ENCODE measurements at places on chromosomes 1 and 21. TPM values are rescaled to one million over a fixed set of nuclear protein-coding genes. Genes with fewer than 3 reads are reported as not detected.

ATP1A4 gene
- total RNA-seq: not detected

KCNJ9 gene
- not detected for total RNA-seq

FCRL1 gene
- not detected for total RNA-seq

NVL gene
- total RNA-seq: 42.7 TPM

CDC42BPA gene
- total RNA-seq: 74.0 TPM

RNU1-2 gene
- total RNA-seq: 2,224 TPM

PPFIA4 gene
- 10.1 TPM for total RNA-seq

SPRR2A gene
- total RNA-seq: not detected

RGSL1 gene
- not detected for total RNA-seq

CELSR2 gene
- total RNA-seq: 3.4 TPM

NTMT2 gene
- not detected for total RNA-seq

DTL gene
- total RNA-seq: 6.9 TPM

PCP4L1 gene
- not detected for total RNA-seq

ZBTB8A gene
- 9.1 TPM for total RNA-seq

C4BPA gene
- not detected for total RNA-seq

CRABP2 gene
- total RNA-seq: 17.0 TPM

S100A2 gene
- total RNA-seq: 2.4 TPM

TENT5C gene
- 2.5 TPM for total RNA-seq

DYNLT4 gene
- total RNA-seq: not detected

GRHL3 gene
- total RNA-seq: not detected

S100A3 gene
- total RNA-seq: 2.2 TPM

ZBED6 gene
- 8.9 TPM for total RNA-seq

OR2T35 gene
- total RNA-seq: not detected

RYR2 gene
- total RNA-seq: not detected

ACTN2 gene
- under 0.01 TPM for total RNA-seq

CRP gene
- not detected for total RNA-seq

KRTAP7-1 gene
- not detected for total RNA-seq

TCHHL1 gene
- total RNA-seq: not detected

LCE2A gene
- 2.2 TPM for total RNA-seq

C1QTNF12 gene
- total RNA-seq: 2.0 TPM

PRRX1 gene
- total RNA-seq: 219 TPM

GPATCH4 gene
- total RNA-seq: 34.1 TPM

ADAM30 gene
- not detected for total RNA-seq

GABRD gene
- total RNA-seq: not detected

Data from uterine smooth muscle cell (primary cell).